ENCODE measurements at places on chromosomes 4 and X.

DNA sequence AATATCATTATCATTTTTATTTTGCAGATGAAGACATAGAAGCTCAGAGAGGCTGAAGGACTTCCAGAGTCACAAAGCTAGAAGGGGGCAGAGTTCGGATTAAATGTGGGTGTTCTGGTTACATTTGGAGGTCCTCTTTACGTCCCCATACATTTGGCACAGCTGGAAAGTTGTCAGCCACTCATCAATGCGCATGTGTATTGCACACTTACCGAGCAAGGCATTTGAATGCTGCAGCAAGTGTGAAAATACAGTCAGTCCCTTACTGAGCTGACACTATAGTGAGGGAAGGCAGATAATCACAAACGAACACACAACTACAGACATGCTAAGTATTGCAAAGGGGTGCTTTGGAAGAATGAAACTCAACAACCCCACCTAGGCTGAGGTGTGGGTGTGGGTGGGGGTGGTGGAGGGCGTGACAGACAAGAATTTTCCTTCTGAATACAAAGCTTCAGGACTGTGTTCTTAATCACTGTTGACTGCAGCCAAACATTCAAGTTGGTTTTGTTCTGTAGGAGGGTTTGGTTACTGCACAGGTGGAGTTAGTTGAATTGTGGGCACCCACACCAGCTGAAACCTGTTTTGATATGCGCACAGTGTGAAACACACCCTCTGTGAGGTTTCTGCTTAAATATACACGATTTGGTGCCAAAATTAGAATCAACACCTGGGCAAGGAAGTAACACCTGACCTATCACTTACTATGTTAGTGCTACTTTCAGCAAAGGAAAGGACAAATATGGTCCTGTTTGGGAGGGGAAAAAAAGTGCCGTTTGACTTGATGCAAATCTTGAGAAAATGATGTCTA is 72.4 kb downstream of the COQ2 start:
- peak; percentile 93 for DNase-seq

GRCh38 chr4:168076989-168077725 is 15.2 kb upstream of the ANXA10 start:
- DNase-seq, result peak; percentile 42

DNA sequence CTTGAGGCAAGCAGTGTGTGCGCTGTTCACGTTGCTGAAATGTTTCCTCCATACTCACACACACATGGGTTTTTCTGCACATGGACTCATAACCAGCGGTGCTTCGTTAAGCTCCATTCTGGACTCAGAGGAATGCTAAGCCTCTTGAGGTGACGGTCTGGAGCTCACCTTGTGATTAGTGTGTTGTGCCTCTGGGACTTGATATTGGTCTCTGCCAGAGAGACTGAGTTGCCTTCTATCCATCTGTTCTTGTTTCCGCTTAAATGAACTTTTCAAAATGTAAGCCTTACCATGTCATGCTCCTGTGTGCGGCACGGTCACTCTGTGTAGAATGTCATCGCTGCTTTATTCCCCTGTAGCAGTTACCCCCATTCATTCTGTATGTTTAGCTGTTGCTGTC is 42.5 kb downstream of the ADD1 start:
- DNase-seq, result no peak

GRCh38 chr4:174699654-174700053 is 129.4 kb downstream of the GLRA3 start:
- DNase-seq, result no peak

GRCh38 chr4:66367043-66367660 is 696.9 kb upstream of the EPHA5 start:
- DNase-seq, result no peak

- DNase-seq, result no peak
Observed at GRCh38 chr4:163344147-163345125, 744 bp downstream of the NPY5R start.

DNA sequence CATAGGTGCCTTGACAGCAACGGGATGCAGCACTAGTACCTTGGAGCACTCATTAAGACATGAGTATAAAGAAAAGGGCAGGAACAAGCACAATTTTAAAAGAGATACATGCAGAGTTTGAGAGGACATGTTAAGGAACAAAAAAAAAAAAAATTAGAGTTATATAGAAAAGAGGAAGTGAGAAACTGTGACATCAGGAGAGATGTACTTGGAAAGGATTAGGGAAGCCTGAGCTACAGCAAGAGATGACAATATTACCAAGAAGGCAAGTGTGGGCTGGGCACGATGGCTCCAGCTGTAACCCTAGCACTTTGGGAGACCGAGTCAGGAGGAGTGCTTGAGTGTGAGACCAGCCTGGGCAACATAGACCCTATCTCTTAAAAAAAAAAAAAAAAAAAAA is 37.4 kb downstream of the GPR143 start:
- no peak for DNase-seq

DNA sequence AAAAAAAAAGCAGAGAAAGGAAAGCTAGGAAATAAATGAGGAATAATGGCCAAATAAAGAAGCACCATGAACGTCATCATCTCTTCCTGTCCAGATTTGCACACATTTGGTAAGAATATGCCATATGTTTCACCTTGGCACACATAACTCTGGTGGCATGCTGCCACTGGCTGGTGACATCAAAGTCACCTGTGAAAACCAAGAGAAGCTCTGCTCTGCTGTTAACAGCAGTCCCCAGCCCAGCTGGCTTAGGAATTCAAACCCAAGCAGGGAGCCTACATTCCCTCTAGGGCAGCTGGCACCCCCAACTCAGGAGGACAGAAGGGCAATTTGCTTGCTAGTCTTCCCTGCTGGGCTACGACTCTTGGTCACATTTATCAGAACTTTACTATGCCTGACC is 77.6 kb downstream of the RASL11B start:
- no peak for DNase-seq

DNA sequence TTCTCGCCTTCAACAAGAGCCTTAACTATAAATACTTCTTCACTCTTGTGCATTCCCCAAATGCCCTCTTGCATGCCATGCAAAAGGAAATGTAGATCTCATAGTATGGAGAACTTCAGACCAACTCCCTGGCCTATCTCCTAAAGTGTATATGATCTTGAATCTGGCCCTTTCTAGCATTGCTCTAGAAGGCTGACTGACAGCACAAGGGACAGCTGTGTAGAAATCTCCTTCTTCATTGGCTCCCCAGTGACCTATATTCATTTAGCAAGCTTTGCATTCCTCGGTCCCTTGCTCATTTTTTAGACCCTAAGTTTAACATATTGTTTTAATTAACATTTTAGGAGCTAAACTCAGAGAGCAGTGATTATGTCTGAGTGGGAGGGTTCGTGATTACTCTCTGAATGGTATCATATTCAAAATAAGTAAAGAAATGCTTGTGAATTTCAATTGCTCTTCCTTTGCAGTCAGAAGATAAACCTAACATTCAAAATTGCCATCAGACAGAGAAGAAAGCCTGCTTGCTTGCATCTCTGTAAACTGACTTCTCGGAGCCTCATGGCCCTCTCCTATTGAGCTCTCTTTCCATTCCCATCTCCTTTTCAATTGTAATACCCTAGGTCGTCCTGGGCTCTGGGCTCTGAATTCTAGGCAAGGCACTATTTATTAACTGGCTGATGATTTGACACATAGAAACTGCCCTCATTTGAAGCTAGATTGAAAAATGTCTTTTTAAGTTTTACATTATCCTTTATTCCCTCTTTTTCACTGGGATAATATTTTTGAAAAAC is 120.3 kb upstream of the PRKG2 start:
- DNase-seq, result no peak

- DNase-seq, result no peak
Observed at GRCh38 chr4:98482847-98483806, 175.3 kb downstream of the TSPAN5 start.

DNA sequence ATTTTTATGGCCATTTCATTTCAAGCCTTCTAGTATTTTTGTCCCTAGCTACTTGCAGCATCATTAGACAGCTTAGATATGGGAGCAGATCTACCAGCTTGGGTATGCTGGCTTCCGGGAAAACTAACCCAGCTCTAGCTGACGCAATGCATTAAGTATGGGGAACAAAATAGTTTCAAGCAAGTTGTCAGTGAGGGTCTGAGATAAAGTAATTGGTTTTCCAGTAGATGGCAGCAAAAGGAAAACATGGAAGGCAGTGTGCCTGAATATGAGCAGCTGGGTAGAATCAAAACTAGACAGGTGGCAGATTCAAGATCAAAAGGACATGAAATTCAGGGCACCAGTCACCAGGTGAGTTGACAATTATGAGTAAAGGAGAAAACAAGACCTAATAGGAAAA is 340.9 kb upstream of the CTSO start:
- no peak for DNase-seq

DNA sequence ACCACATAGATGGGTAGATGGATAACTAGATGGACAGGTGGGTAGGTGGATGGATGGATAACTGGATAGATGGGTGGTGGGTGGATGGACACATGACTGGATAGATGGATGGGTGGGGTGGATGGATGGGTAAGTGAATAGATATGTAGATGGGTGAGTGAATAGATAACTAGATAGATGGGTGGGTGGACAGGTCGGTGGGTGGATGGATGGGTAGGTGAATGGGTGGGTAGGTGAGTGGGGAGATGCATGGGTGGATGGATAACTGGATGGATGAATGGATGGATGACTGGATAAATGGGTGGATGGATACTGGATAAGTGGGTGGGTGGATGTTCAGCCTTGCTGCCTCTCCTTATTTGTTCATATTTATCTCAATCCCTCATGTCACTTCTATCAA is 52.1 kb upstream of the MTNR1A start:
- no peak for DNase-seq

GRCh38 chr4:23789762-23790161 is 100.1 kb downstream of the PPARGC1A start:
- no peak for DNase-seq

DNA sequence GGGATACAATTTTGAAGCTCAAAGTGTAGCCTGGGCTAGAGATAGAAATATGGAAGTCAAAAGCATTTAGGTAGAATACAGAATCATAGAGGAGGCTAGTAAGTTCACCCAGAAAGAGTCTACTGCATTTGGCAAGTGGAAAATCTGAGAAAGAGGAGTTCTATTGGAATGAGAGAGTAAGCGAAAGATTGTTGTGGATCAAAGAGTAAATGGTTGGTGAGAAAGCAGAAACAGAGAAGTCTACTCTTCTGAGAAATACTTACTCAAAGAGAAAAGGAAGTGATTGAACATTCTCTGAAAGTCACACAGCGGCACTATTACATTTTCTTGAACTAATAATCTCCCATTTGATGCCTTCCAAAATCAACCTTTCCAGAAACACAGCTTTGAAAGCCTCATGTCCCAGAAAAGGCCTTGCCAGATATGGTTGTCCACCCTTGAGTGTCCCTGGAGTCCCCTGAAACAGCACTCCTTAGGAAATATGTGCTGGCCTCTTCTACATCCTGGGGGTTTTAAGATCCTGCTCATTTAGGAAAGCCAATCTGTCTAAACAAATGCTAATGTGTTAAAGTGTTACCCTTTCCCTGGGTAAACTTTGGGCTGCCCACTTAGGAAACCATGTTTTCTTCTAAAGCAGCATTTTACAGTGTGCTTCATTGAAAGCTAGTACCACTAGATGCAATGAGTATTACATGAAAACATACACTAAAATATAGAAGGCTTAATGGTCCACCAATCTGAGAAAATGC is 132.6 kb downstream of the INPP4B start:
- DNase-seq, result no peak

DNA sequence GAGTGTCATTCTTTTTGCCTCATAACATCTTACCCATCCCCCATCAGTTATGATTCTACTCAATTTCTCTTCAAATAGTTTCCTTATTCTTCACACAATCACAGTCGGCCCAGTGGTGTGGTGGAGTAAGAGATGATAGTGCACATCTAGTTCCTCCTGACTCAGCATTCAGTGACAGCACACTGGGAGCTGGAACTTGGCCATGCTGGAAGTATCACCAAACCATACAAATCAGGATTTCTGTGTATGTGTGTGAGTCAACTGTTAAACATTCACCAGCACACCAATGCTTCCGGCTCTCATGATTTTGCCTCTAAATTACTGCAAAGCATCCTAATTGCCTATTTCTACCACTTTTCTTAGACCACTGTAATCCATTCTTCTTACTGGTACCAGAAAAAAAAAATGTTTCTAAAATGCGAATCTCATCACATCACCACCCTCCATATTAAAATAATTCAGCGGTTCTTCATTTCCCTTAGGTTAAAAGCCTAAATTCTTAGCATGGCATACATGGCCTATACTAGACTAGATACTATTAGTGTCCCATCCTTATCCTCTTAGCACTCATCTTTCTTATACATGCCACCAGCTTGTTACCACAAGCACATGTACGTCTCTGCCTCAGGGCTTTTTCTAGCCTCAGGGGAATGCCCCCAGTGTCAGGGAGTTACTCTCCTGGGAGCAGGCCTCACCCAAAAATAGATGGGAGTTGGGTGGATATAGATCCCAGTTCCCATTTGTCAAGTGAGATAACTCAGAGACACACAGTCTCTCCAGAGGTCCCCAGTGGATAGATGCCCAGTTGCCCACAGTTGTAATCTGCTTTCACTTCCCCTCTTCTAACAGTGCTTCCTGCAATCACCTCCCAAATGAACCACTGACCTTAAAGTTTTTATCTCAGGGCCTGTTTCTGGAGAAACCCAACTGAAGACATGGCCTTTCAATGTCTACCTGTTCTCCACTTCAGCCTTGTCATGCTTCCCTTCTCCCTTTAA is 49.2 kb upstream of the DDX53 start:
- no peak for DNase-seq

- DNase-seq, result no peak
Observed at GRCh38 chr4:8736090-8736825, 135.4 kb downstream of the HMX1 start.

DNA sequence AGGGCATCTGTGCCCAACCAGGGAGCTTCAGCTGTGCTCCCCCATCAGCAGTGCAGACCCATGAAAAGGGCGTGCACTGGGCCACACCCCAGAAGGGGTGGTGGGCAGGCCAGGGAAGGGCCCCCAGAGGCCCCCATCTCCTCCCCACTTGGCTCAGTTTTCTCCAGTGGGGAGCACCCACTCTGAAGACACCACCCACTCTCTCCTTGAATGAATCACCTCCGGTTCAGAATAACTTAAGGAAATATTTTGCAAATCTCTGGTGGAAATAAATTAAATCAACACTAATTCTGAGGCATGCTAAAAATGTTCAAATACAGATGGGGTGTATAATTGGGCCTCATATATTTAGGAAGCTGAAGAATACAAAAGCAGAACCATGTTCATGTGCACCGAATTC is 41.3 kb upstream of the PPP2R2C start:
- DNase-seq, result no peak

DNA sequence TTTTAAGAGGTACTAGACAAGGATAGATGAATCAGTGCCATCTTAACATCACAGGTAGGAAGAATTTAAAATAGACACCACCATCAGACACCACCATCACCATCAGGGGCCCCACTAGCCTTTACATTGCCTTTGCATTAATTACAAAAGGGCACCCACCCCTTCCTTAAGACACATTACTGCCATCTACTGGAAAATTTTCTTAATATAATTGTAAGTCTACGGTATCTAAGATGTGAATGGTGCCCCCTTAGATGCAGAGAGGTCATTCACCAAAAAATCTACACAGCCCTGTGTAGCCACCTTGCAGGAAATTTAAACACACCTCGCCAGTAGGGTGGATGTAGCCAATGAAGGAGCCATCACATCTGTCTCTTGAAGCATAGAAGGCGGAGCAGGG is 184.1 kb downstream of the MID1IP1 start:
- peak; percentile 30 for DNase-seq
